ENCODE measurements at places on chromosomes 2 and 18. TPM values are rescaled to one million over a fixed set of nuclear protein-coding genes. Genes with fewer than 3 reads are reported as not detected.

- no peak for DNase-seq
Observed at GRCh38 chr2:241482126-241482955, 26.0 kb downstream of the STK25 start.

Gene NDUFS1
- 127 TPM for total RNA-seq

DNA sequence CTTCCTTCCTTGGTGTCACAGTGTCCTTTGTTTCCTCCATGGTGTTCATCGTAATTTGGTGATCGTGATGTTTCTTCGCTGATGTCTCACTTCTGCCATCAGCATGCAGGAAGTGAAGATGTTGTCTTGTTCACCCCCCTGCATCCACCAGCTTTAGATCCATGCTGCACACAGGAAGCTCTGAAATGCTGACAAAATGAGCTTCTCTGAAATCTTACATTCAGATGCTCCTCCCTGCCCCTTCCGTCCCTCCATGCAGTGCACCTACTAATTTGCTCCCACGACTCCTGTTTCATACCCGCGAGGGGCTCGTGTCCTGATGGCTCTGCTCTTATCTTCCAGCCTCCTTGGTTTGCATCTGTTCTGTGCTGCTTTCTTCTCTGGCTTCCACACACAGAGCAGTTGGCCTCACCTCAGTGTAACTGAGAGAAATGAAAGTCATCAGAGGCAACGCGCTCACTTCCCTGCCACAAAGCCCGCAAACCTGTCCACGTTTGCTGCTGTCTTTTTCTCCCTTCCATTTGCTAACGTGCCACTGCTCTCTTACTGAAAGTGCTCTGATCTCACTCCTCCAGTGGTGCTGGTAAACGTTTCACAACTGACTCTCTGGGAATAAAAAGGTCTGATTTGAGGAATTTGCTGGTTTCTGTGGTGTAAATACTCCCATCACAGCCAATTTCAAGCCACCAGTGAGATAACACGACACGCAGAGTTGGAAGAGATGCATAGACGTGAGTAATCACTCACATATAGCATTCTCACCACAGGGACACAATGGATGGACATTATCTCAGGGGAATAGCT, 41.0 kb upstream of the MGAT4A start:
- no peak for DNase-seq

Gene CD226
- 0.16 TPM for total RNA-seq

- DNase-seq: no peak
Observed at GRCh38 chr2:204152616-204153015, 216.1 kb downstream of the ICOS start.

Gene PLEK
- 3.0 TPM for total RNA-seq

DNA sequence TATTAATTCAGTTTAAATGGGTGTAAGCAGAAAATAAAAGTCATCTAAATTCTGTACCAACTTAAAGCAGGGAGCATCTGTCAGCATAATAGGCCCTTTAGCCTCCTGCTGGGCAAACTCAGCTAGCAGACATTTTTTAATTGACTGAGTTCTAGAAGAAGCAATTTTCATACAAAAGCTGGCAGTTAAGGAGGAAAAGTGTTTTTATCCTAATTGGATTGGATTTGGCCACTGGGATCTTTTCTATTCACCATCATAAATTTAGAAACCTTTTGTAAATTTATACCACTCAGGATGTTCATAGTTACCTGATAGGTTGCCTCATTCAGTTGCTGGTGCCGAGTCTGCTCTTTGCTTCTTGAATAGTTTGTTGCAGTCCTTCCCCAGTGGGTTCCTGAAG, 262.7 kb upstream of the FSIP2 start:
- DNase-seq: no peak

Gene DNER
- 86.7 TPM for total RNA-seq

- no peak for DNase-seq
Observed at GRCh38 chr18:31746396-31746795, 14.3 kb downstream of the SLC25A52 start.

Gene SLC16A14
- 66.8 TPM for total RNA-seq

Gene CYRIA
- 230 TPM for total RNA-seq

- DNase-seq: no peak
Observed at GRCh38 chr2:106168657-106169056, 25.4 kb downstream of the UXS1 start.

Gene VAMP5
- 3.6 TPM for total RNA-seq

Gene CD8B2
- not detected for total RNA-seq

Gene AQP12B
- not detected for total RNA-seq

- no peak for DNase-seq
Observed at GRCh38 chr2:235268535-235268934, 225.3 kb upstream of the AGAP1 start.

DNA sequence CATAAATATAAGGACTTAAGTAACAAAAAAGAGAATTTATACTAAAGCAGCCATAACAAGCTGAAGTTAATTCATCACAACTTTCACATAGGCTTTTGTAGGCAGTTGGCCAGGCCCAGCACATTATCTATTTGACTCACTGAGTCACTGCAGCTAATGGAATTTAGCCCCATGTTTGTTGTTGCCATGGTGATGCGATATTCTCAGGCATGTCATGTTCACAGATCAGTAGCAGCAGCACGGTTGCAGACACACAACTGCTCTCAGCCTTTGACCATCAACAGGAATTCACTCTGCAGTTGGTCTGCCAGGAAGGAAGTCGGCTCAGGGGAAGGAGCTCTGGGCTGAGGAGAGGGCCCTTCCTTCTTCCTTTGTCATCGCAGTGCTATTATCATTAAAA, 639.8 kb downstream of the TMEM182 start:
- DNase-seq: no peak

Gene KCNIP3
- total RNA-seq: 6.9 TPM

Gene PLCL1
- total RNA-seq: 26.0 TPM

Gene RBM44
- total RNA-seq: 5.1 TPM

Gene PLEKHH2
- 8.4 TPM for total RNA-seq

Gene ST6GAL2
- 148 TPM for total RNA-seq

DNA sequence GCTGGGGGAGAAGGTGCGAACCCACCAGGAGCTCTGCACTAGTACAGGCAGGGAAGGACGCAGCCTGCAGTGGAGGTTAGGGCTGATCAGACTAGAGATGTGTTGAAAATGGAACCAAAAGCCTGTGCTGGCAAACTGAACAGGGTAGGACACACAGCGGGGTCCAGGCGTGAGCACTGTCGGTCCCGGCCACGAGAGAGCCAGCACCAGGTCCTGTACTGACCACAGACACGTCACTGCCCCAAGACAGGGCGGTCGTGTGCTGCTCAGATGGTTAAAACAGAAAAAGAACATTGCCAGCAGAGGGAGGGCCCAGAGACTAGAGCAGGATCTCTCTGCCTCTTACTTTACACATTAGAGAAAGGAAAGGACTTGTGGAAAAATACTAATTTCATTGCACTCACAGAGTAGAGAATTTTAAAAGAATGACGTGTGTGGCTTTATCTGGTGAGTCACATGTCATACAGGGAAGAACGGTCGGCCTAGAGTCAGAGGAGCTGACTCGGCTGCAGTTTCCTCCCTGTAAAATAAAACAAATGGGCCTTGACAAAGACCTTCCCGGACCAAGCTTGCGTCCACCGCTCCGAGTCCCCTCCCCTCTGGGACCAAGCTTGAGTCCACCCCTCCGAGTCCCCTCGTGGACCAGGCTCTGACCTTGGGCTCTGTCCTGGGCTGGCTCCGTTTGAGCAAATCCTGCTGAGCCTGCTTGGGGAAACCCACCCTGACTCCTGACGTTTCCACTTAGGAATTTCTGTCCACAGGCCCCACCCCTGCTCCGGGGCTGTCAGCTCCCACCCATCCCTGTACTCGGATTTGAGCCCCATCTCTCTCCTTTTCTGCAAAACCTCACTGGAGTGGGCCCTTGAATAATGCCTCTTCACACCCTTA, 16.7 kb upstream of the ADI1 start:
- peak; percentile 35 for DNase-seq

DNA sequence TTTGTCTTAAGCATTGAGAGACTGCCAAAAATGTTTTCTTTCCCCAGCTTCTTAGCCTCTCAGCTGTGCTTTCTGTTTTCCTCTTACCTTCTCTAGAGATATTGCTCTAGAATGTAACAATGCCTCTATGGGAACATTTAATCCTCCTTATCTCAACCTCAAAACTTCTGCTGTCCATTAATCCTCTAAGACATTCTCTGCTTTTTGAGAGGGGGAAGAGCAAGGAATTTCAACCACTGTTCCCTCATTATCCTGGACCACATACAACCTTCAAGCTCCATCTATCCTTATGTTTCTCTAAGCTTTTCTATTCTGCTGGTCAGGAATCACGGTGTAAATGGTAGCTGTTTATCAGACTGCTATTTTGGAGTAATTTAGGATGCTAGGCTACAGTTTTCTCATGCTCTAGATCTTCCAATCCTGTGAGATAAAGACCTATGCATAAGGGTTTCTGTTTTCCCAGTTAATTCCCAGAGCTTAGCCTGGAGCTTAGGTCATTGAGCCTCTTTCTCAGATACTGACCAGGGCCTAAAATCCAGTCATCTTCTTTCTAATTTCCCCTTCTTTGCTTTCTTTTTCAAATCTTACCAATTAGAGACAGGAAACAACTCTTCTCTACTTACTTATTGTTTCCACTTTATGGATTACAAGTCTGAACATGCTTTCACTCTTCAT, 282.0 kb downstream of the CALCRL start:
- no peak for DNase-seq

DNA sequence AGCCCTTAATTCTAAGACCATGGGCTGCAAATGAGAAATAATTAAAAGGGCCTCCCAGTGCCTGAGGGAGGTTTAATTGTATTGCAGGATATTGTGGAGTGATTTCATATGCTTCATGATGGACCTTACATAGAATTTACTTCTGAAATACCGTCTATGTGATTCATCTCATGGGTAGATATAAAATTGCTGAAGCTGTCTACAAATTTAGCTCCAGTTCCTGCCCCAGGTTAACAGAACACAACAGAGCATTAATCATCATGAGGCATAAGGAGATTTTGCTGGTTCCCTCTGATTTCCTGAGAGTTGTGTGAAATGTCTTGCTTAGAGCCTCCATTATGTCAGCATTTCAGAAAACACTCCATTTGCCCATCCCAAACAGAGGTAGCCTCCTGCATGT, 770 bp downstream of the UPP2 start:
- DNase-seq: no peak

- DNase-seq: no peak
Observed at GRCh38 chr2:237137626-237138323, 52.1 kb downstream of the COPS8 start.

DNA sequence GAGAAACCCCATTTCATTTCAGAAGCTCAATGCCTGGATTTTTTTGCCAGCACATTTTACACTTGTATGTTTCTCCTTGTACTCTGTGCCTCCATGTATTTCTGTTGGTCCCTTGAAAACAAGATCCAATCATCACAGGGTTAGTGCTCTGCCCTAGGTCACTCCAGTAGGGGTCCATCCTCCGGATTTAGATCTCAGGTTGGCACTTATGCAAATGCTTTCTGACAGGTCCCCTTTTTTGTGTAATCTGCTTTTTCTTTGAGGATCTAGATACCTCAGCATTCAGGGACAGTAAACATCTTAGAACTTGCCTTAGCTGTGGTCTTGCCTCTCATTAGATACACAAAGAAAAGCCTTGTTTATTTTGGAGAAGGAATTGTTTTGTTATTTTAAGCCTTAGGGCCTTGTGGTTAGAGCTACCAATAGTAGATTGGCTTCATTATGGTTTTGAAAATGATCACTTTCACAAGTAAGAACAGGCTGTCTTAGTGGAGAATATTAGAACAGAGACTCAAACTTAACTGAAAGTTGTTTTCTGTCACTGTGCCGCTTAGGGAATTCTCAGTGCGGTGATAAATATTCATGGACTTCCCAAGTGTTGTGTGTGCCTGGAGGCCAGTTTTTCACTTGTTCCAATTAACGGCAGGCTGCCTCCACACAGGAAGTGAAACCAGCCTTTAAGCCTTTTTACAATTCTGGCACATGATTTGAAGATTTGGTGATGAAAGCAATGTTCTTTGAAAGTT, 7.8 kb downstream of the MERTK start:
- DNase-seq: no peak

GRCh38 chr18:13415736-13416135, 197.2 kb downstream of the LDLRAD4 start:
- no peak for DNase-seq

Gene SERPINB4
- not detected for total RNA-seq

- no peak for DNase-seq
Observed at GRCh38 chr2:43609290-43609918, 13.6 kb upstream of the THADA start.

GRCh38 chr2:198162276-198162675, 357.9 kb downstream of the PLCL1 start:
- DNase-seq: no peak

Gene MAP3K19
- 0.78 TPM for total RNA-seq

- DNase-seq: no peak
Observed at GRCh38 chr2:15311201-15311907, 249.8 kb downstream of the NBAS start.

DNA sequence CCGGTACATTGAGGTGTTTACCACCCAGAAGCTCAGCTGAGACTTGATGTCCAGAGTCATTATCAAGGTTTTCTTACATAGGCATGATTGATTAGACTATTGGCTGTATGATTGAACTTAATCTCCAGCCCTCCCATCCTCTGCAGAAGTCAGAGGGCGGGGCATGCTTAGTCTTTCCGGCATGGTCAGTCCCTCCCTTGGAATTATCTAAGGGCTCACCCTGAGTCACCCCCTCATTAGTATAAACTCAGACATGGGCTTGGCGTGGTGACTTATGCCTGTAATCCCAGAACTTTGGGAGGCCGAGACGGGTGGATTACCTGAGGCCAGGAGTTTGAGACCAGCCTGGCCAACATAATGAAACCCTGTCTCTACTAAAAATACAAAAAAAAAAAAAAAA, 243.9 kb downstream of the VAPA start:
- DNase-seq: no peak

DNA sequence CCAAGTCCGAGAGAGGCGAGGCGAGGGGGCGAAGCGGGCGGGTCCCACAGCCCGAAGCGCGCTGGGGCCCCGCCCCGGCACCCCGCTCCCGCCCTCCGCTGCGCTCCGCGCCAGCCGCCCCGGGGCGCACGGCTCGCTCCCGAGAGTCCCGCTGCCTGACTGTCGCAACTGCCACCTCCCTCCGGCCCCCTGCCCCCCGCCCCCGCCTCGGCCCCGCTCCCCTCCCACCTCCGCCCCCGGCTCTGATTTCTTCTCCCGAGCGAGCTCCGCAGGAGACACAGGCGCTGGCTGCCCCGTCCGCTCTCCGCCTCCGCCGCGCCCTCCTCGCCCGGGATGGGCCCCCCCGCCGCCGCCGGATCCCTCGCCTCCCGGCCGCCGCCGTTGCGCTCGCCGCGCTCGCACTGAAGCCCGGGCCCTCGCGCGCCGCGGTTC, at the start of gene WNT6:
WNT6 (plus strand) TSS at position 250 of the 432 bp plus-strand sequence. CDS start 233 bp downstream, outside the sequence.
- no peak for DNase-seq
